ENCODE measurements at places on chromosomes 6 and 20. TPM values are rescaled to one million over a fixed set of nuclear protein-coding genes. Genes with fewer than 3 reads are reported as not detected.

DNA sequence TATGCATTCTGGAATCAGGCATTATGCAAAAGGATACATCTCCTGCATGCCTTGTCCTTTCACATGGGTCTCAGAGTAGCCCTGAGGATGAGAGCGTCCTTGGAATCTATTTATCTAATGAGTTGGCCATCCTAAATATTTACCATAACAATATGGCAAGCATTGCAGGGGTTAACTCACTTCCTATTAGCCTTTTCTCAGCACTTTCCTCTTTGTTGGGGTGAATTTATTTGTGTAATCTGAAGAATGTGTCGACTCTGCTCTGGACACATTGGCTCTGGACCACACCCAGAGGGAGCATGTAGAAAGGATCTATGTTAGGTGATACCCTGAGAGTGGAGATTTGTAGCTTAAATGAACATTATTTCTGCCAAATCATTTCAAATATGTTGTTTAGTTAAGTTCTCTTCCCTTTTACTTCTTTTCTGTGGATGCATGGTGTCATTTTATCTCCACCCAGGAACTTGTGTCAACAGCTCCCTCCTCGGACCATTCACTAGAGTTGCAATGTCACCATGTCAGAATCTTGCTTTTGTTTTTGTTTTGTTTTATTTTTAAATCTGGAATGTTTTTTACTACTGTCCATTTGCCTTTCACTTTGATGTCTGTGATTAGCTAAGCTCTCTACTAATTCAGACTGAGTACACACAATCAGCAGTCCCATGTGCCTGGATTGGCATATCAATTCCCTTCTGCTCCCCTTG lies 757.0 kb upstream of the MMS22L start:
- no peak for DNase-seq

- no peak for DNase-seq
Measured at GRCh38 chr6:82263916-82264315, 16.4 kb upstream of the IBTK start.

DNA sequence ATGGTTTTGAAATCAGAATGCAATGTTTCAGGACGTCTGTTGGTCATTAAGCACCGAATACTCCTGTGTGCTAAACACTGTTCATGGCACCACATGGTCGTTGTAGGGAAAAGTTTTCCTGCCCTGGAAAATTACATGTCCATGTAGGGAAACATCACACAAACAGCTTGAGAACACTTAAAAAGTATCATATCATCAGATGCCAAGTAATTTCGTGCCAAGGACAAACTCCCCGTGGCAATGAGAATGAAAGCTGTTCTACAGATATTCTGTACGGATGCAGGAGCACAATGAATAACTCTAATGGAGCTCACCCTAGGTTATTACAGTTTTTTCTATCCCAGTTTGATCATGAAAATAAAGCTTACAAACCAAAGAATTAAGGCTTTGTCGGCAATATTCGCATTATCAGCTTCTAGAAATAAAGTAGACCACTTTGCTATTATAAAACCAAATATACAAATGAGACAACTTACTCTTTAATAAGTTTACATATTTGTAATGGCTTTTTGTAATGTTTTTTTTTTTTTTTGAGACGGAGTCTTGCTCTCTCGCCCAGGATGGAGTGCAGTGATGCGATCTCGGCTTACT lies 4.6 kb upstream of the DST start:
- DNase-seq: no peak

DNA sequence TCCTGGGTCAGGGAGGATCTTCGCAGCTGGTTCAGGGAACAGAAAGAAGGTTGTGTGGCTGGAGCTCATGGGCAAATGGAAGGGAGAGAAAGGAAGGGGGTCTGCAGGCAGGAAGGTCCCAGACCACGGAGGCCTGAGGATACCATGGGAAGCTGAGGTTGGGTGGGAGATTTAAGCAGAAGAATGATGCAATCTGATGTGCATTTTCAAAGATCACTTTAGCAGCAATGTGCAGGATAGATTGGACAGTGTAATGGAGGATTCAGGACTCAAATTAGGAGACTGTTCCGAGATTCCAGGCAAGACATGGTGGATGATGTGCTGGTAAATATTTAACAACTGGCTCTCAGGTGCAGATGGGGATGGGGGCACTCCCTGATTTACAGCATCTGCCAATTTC lies 5.8 kb upstream of the RRBP1 start:
- DNase-seq: no peak

DNA sequence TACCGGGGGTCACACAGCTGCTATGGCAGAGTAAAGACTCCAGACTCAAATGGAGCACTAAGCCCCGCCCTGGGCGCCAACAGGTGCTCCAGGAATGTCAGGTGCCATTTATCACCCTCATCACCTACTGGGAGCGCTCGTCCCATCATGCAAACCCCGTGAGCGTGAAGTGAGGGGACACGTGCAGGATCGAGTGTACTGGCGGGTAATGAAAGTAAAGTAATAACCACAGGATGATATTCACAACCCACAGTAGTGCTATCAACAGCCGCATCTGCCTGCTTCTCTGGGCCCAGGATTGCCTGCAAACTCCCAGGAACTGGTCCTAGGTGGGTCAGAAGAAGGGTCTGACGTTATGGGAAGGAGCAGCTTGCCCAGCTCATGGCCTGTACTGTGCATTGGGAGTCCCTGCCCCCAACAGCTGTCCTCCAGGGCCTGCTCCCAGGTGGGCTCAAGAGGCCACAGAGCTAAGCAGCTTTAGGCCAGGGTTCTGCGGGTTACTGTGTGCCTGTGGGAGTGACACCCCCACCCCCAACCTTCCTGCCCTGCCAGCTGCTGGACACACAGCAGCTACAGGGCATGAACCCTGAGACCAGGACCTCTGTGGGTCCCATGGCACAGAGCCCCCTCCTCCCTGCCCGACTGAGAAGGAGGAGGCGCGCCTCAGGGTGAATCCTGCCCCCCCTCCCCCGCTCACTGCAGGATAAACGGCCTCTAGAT lies 120.5 kb upstream of the SULF2 start:
- DNase-seq: no peak

Gene MROH8
- 4.4 TPM for total RNA-seq

Gene CALHM5
- total RNA-seq: 1.5 TPM

DNA sequence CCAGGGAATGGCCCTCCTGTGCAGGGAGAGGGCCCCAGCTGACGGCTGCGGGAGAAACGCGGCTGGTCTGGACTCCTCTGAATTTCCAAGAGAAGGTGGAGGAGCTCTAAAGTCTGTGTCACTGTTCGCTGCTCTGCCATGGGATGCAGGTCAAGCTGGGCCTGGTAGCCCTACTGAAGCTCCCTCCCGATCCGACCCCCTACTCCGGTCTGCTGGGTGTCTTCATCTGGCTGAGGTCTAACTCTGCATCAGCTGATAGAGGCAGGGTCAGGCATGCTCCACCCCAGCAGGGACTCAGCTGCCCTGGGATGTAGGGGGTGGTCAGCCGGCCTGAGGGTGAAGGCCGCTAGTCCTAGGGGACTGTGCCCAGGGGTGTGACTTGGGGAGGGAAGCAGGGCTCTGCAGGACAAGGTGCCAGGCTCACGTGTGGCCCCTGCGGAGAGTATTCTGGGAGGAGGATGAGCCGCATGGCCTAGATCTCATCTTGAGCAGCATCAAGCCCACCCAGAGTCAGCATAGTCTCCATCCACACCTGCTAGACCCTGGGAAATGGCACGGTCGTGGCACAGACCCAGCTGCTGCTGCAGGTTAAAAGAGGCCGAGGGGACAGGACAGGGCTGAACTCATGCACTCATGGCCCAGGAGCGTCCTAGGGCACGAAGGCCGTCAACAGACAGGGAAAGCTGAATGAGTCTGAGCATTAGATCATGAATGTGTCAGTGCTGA lies 1.4 kb downstream of the CST3 start:
- DNase-seq: peak; percentile 82

DNA sequence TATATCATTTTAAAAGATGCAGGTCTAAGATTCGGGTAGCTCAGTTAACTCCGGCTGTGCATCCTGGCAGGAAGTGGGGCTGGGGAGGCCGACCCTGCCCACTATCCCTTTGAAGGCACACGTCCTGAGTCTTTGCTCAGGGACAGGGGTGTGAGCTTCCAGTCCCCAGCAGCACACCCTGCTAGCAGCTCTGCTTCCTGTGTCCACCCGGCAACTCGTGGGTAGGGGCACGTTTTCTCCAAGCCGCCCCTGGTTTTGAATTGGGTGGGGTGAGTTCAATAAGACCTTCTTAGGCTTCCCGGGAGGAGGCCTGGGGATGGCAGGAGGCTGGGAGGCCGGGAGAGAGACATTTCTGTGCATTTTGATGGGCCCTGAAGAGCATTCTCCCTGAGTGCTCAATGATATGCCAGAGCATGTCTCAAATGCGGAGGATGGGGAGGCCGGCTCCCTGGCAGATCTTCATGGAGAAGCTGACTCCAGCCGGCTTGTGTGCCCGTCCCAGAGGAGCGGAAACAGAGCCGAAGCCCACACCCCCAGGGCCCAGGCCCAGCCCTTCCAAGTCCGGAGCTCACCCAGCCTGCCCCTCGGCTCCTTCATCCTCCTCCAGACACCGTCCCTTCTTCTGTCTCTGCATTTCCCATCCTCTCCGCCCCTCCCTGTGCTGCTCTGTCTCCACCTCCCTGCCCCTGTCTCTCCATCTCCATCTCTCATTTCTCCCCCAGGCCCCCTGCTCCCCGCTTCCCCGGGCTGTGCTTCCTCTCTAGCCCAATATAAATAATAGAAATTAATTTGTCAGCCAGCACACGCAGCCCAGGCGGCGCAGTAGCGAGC lies 36.3 kb upstream of the ZFAND3 start:
- DNase-seq: no peak

- DNase-seq: no peak
Measured at GRCh38 chr6:147806697-147807096, 298.2 kb downstream of the SAMD5 start.
